ENCODE measurements at places on chromosomes 13 and 19.

DNA sequence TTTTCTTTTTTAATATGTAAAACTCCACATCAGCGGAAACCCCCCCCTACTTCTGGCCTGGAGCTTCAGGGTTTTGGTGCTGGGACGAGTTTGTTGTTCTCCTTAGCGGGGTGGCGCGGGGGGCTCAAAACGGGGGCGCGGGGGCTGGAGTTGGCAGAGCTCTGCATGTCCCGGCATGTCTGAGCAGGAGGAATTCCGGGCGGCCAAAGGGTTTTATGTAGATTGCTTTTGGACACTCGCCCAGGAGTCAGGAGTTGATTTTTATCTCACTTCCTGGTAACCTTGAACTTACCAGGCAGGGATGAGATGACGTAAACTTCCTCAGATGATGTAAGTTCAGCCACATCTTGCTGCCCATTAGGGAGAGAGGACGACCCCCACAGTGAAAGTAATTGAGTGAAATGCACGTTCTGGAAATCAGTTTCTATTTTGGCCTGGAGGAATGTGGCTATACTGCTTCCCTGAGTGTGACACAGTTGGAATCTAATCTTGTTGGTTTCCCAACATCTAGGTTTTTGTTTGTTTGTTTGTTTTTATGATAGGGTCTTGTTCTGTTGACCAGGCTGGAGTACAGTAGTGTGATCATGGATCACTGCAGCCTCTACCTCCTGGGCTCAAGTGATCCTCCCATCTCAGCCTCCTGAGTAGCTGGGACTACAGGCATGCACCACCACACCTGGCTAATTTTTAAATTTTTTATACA, 21.0 kb upstream of the GDF15 start:
- DNase-seq = peak; percentile 99

DNA sequence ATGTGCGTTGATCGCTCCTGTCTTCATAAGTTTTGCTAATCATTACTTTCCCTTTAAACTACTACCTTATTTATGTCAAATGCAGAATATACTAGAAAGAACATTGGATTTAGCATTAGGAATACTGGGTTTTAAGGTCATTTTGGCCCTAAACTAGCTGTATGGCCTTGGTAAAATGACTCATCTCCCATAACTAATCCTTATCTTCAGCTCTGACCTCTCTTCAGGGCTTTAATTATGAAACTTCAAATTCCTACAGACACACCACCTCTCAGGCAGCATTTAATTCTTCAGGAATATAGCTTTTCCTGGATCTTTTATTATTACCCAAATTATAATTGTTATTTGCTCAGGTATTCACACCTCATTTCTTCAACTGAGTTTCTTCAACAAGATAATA, 121.2 kb downstream of the STARD13 start:
- no peak for DNase-seq

- no peak for DNase-seq
Measured at GRCh38 chr13:66914155-66914554, 316.0 kb downstream of the PCDH9 start.

GRCh38 chr13:112837371-112838037, 131.5 kb upstream of the MCF2L start:
- no peak for DNase-seq

DNA sequence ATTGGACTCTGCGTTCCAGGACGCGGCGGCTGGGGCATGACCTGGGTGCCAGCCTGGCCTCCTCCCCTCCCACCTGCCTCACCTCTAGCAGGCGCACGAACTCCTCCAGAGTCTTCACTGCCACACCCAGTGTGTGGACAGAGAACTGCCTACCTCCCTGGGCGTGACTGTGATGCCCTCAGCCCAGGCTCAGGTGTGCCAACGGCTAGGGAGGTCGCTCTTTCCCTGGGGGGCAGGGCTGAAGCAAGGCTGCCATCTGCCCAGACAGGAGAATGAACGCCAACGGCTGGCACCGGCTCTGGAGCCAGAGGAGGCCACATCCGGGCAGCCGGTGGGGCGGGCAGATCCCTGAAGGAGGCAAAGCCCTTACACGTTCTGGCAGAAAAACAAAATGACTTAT, 11.3 kb downstream of the NANOS3 start:
- DNase-seq = no peak

DNA sequence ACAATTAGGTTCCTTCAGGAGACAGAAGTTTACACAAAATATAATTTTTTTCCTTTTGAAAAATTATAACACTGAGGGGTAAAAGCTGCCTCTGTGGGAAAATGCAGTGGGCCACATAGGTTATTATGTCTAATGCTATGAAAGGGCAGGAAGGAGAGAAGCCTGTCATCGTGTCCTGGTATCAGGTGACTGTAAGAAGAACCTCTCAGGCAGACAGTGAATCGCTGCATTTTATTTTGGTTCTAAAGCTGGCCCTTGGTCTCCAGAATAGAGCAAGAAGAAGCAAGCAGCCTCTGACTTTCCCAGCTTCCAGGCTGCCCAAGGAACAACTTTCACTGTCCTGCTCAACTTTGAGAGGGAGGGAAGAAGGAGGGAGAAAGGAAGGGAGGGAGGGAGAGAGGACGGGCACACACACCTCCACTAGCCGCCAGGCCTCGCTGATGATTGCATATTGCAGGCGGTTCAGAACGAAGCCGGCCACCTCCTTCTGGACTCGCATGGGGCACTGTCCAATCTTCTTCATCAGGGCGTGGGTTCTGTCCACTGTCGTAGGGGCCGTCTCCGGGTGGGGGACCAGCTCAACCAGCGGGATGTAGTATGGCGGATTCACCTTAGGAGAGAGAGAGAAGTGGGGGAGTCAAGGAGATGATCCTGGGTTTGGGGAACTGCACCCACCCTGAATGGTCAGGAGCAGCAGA, 93.8 kb downstream of the CRYL1 start:
- no peak for DNase-seq

DNA sequence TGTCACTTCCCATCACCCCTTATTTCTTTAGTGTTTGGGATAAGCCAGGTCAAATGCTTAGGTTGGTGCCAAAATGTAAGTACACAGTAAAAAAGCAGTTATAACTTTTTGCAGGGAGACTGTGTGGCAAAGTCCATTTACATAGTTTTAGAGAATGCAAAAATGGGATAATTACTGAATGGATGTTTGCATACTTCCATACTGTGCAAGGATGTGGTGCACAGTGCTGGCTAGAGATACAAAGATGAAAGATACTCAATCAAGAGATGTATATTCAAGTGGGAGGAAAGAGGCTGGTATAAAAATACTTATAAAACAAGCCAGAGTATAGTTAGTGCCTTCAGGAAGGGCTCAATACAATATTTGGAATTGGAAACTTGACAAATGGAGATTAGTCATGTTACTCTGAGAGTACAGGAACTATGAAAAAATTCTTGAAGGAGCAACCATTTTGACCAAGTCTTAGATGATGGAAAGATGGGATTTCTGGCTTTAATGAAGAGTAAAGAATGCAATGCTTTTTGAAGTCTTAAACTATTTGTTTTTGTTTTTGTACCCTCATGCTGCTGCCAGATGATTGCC, 8.0 kb downstream of the PDS5B start:
- DNase-seq = peak; percentile 5

GRCh38 chr19:34778342-34778741, 5.3 kb upstream of the ZNF599 start:
- no peak for DNase-seq

- DNase-seq = no peak
Measured at GRCh38 chr13:100147825-100148224, 58.9 kb downstream of the PCCA start.

DNA sequence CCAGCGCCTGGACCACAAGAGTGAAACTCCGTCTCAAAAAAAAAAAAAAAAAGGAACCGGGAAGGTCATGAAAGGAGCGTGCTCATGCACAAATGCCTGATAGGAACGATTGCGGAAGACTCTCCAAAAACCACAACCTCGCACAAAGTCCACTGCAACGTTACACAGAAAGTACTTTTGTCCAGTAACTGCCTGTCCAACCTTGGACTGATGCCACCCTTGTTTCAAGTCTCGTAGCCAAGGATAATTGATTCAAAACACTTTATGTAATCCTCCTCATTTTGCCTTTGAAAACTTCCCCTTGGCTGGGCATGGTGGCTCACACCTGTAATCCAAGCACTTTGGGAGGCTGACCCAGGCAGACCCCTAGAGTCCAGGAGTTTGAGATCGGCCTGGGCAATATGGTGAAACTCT, 13.7 kb downstream of the LGALS7 start:
- DNase-seq = peak; percentile 64

Measured in kidney tubule cell (primary cell).